ENCODE measurements at places on chromosomes 11 and 22.
A peak's percentile ranks its signal among the peaks of the same experiment; 100 is the strongest.

DNA sequence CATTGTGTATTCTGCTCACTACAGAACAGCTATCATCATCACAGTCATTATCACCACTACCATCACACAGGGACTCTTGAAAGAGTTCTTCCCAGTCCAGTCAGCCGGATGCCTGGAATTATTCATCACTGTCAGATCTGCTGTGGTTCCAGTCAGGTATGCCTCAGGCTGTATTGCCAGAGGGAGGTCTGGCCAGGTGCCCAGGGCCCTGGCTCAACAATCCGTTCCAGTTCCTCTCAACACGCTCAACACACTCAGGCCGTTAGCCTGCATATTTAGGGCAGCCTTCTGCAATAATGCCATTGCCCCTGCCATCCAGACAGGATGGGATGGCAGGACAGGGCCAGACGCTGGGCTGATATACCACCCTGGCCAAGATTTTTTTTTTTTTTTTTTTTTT, 28.6 kb upstream of the RASL10A start:
- no peak overlapping the region for H3K4me3 ChIP-seq
- H3K4me1 ChIP-seq = no peaks in the 10 kb centered on the region

DNA sequence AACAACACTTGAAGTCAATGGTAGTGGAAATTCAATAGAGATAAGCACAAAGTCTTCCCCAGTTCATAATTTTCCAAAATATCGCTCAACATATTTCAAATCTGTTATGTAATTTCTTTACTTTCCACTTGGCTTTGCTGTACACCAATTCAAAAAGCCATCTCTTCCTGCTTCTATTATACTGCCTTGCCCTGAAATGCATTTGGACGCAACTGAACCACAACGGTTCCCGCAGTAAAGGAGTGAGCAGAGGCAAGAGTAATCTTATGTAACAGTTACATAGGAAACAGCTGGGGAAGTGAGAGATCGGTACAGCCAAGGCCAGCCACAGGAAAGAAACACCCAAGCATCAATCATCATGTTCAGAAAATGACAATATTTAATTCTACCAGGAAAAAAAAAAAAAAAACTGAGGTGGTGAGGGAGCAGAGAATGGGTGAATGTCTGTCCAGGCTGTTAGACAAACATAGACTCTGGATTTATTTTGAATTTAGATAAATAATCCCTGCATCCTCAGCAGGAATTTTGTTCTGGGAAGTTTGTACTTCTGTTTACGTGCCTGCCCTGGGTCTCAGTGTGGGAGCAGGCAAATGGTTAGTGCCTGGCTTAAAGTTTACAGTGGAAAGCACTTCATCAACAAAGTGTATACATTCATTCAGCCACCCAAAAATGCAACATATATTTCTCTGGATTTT, 392.2 kb downstream of the ETS1 start:
- H3K27ac ChIP-seq = no peak overlapping the region

- DNase-seq = no peak
- H3K4me3 ChIP-seq = no peak overlapping the region
- no peaks in the 10 kb centered on the region for H3K36me3 ChIP-seq
- H3K27ac ChIP-seq = no peak overlapping the region
- no peaks in the 10 kb centered on the region for H3K27me3 ChIP-seq
- H3K4me1 ChIP-seq = no peaks in the 10 kb centered on the region
Observed at GRCh38 chr11:111077530-111078322, 167.8 kb upstream of the POU2AF2 start.

DNA sequence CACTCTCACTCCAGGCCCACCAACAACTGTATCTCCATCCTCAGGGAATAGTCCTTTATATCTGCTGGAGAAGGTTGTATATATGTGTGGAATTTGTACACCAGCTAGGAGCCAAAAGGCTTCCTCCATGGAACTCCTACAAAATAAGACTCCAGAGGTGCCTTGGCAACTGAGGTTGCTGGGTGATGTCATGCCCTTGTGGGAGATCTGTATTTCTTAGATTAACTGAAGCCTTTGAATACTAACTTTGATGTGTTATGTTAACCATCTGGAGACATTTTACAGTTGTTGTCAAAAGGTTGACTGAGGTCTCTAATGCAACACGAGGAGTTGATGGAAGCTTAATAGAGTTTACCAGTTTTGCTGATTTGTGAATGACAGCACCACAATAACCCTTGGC, 139.5 kb upstream of the TTC12 start:
- H3K4me1 ChIP-seq = peaks cover 88% of the 10 kb centered on the region
- H3K27me3 ChIP-seq = no peaks in the 10 kb centered on the region
- no peak overlapping the region for H3K4me3 ChIP-seq
- H3K36me3 ChIP-seq = no peaks in the 10 kb centered on the region

GRCh38 chr11:128693416-128693712, 508 bp upstream of the FLI1 start:
- no peaks in the 10 kb centered on the region for H3K27me3 ChIP-seq
- no peaks in the 10 kb centered on the region for H3K36me3 ChIP-seq
- peaks cover 25% of the 10 kb centered on the region for H3K4me1 ChIP-seq
- H3K27ac ChIP-seq = no peak overlapping the region

GRCh38 chr22:37892566-37893335, 13.3 kb upstream of the MICALL1 start:
- H3K27me3 ChIP-seq = no peaks in the 10 kb centered on the region
- H3K4me3 ChIP-seq = no peak overlapping the region
- H3K27ac ChIP-seq = no peak overlapping the region
- H3K36me3 ChIP-seq = peaks cover 8% of the 10 kb centered on the region

DNA sequence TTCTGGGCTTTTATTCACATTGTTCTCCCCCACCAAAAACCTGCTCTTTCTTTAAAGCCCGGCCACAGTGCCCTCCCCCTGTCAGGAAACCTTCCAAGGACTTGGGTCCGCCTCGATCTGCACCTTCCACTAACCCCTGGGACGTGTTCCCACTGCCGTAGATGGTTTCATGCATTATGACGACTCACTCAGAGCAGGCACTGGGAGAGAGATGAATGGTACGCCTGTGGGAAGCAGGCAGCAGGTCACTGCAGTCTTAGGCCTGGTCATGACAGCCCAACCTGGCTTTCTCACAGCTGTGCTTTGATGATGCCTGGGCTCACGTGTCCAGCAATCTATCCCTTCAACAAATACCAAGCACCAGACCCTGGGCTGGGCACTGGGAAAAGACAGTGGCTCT, 115.7 kb downstream of the WNT7B start:
- H3K27me3 ChIP-seq = no peaks in the 10 kb centered on the region
- DNase-seq = no peak
- H3K4me3 ChIP-seq = no peak overlapping the region
- no peaks in the 10 kb centered on the region for H3K36me3 ChIP-seq

GRCh38 chr11:26891501-26891900, 102.4 kb upstream of the FIBIN start:
- no peaks in the 10 kb centered on the region for H3K4me1 ChIP-seq
- H3K36me3 ChIP-seq = no peaks in the 10 kb centered on the region
- no peaks in the 10 kb centered on the region for H3K27me3 ChIP-seq
- H3K4me3 ChIP-seq = no peak overlapping the region
- no peak overlapping the region for H3K27ac ChIP-seq

- H3K36me3 ChIP-seq = no peaks in the 10 kb centered on the region
- no peaks in the 10 kb centered on the region for H3K27me3 ChIP-seq
- H3K27ac ChIP-seq = no peak overlapping the region
- no peak for DNase-seq
- H3K4me1 ChIP-seq = no peaks in the 10 kb centered on the region
- no peak overlapping the region for H3K4me3 ChIP-seq
Observed at GRCh38 chr11:26700574-26701235, 21.2 kb downstream of the SLC5A12 start.

DNA sequence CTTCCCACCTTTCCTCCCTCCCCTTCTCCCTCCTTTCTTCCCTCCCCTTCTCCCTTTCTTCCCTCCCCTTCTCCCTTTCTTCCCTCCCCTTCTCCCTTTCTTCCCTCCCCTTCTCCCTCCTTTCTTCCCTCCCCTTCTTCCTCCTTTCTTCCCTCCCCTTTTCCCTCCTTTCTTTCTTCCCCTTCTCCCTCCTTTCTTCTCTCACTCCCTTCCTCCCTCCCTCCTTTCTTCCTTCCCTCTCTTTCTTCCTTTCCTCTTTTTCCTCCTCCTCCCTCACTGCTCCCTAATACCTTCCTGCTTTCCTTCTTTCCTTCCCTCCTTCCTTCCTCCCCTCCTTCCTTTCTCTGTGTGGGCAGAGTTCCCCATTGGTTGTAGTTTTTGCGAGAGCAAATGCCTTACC, 76.1 kb downstream of the PGR start:
- DNase-seq = no peak
- no peaks in the 10 kb centered on the region for H3K36me3 ChIP-seq
- H3K4me1 ChIP-seq = no peaks in the 10 kb centered on the region
- no peak overlapping the region for H3K27ac ChIP-seq
- H3K4me3 ChIP-seq = no peak overlapping the region

- H3K27me3 ChIP-seq = peaks cover 6% of the 10 kb centered on the region
- H3K4me1 ChIP-seq = peaks cover 12% of the 10 kb centered on the region
- no peaks in the 10 kb centered on the region for H3K36me3 ChIP-seq
- peak; percentile 89 for DNase-seq
- H3K27ac ChIP-seq = no peak overlapping the region
Observed at GRCh38 chr22:33519071-33519973, 401.0 kb downstream of the LARGE1 start.

DNA sequence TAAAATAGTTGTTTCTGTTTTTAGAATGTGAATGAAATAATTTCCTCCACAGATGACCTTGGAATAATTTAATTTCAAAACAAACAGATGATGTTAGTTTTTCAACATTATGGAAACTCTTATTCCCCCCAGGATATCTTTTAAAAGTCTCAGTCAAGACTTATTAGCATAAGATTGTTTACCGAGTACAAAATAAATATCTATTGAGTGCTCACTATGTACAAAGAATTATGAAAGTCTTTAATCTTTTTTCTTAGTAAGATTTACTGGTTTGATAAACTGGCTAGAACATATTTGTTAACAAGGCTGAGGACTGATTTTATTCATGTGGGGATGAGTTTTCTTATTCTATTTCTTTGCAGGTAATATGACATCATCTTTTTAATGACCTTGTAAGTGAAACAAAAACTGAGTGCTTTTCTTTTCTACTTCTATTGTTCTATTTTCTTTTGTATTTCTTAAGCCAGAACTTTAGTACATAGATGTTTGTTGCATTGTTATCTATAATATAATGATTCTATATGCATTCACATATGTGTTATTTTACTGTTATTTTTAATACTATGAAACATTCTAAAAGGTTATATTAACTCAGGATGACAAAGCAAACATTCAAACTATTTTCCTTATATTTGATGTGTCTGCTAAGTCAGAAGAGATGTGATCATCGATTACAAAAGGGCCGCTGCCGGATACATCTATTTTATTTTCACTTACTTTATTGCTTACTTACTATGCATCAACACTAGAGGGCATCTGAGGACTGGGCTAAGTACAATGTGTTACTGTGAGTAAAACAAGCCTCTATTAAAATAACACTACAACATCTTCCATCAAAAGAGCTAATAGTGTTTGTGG, 111.0 kb upstream of the ARHGAP42 start:
- no peaks in the 10 kb centered on the region for H3K27me3 ChIP-seq
- H3K36me3 ChIP-seq = no peaks in the 10 kb centered on the region
- DNase-seq = peak; percentile 90
- H3K4me1 ChIP-seq = no peaks in the 10 kb centered on the region
- H3K4me3 ChIP-seq = no peak overlapping the region

GRCh38 chr11:125992893-125993292, 47.0 kb downstream of the VSIG10L2 start:
- H3K4me3 ChIP-seq = no peak overlapping the region
- no peaks in the 10 kb centered on the region for H3K27me3 ChIP-seq
- no peak overlapping the region for H3K27ac ChIP-seq
- H3K36me3 ChIP-seq = no peaks in the 10 kb centered on the region
- peaks cover 7% of the 10 kb centered on the region for H3K4me1 ChIP-seq

DNA sequence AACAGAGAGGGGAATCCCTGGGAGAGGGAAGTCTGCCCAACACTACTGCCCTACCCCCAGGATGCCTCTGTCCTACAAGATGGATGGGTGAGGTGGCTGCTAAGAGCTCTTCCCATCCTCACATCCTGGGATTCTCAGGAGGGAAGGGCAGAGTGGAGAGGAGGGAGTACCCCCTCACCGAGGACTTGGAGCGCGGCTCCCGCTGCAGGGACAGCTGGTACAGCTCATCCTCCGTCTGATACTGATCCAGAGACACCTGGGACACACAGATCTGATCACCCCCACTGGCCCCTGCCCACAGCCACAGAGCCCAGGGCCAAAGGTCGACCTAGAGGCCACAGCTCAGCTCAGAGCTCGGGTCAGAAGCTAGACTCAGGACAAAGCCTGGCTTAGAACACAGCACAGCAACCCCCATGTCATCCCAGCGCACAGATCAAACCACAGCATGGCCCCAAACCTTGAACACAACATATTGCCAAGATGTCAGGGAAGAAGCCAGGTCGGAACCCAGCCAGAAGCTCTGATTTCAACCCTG, 8.2 kb downstream of the RASGRP2 start:
- H3K36me3 ChIP-seq = no peaks in the 10 kb centered on the region
- no peaks in the 10 kb centered on the region for H3K4me1 ChIP-seq

DNA sequence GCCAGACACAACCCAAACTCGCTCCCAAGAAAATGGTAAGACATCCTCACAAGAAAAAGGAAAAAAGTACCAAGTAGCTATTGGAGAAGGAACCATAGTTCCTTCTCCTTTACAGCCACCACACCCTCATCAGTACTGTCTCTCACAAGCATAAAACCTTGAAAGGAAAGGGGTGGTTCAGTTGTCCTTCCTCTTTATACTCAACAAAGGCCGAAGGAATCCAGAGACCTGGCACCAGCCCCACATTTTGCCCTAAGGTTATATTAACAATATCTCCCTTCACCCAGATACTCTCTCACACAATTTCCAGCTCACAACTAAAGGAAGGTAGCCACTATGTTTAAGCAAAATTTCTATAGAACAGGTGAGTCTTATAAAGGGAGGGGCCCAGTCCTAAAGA, 8.5 kb downstream of the FHIP1B start:
- H3K36me3 ChIP-seq = peaks cover 4% of the 10 kb centered on the region
- no peak overlapping the region for H3K27ac ChIP-seq
- no peak overlapping the region for H3K4me3 ChIP-seq
- no peaks in the 10 kb centered on the region for H3K27me3 ChIP-seq

GRCh38 chr11:101867951-101868350, 46.9 kb upstream of the CEP126 start:
- no peak overlapping the region for H3K27ac ChIP-seq
- H3K4me3 ChIP-seq = no peak overlapping the region
- no peaks in the 10 kb centered on the region for H3K4me1 ChIP-seq
- no peaks in the 10 kb centered on the region for H3K36me3 ChIP-seq

DNA sequence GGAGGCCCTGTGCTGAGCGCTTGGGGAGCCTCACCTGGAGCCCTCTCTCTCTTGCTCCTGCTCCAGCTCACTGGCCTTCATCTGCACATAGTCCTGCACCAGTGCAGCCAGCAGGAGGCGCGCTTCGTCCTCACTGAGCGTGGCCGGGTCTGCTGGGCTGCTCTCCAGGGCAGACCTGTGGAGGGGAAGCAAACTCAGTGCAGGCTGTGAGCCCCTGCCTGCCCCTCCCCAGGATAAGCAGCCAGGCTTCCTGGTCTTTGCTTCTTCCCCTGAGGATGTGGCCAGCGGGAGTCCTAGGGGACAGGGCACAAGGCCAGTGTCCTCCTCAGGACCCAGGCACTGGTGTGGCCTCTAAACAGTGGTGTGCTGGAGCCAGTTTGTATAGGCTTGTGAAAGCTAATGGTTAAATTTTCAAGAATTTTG, 2.2 kb downstream of the CALCA start:
- no peaks in the 10 kb centered on the region for H3K36me3 ChIP-seq
- H3K4me3 ChIP-seq = no peak overlapping the region
- peak; percentile 83 for DNase-seq
- H3K27me3 ChIP-seq = no peaks in the 10 kb centered on the region
- no peak overlapping the region for H3K27ac ChIP-seq

- no peaks in the 10 kb centered on the region for H3K36me3 ChIP-seq
- no peak for DNase-seq
- H3K27me3 ChIP-seq = no peaks in the 10 kb centered on the region
Observed at GRCh38 chr11:26219183-26220117, 112.5 kb upstream of the ANO3 start.

GRCh38 chr22:29218758-29219408, 13.2 kb downstream of the EMID1 start:
- H3K27ac ChIP-seq = no peak overlapping the region
- DNase-seq = no peak
- no peaks in the 10 kb centered on the region for H3K27me3 ChIP-seq
- no peaks in the 10 kb centered on the region for H3K4me1 ChIP-seq
- H3K4me3 ChIP-seq = no peak overlapping the region

Measured in Karpas-422 (cell line).